ENCODE measurements at places on chromosomes 1 and 21. TPM values are rescaled to one million over a fixed set of nuclear protein-coding genes. Genes with fewer than 3 reads are reported as not detected.

Gene SPAG17
- 0.25 TPM for polyA plus RNA-seq

Gene OR2W3
- polyA plus RNA-seq: not detected

Gene KRTAP10-5
- polyA plus RNA-seq: not detected

Gene ELF3
- polyA plus RNA-seq: 0.22 TPM

Gene UBE2U
- not detected for polyA plus RNA-seq

Gene VHLL
- polyA plus RNA-seq: 1.4 TPM

Gene PFDN2
- polyA plus RNA-seq: 193 TPM

Gene STIL
- 1.5 TPM for polyA plus RNA-seq

Gene CAP1
- polyA plus RNA-seq: 162 TPM

Gene FNDC7
- not detected for polyA plus RNA-seq

Gene ASCL5
- not detected for polyA plus RNA-seq

Gene NKAIN1
- polyA plus RNA-seq: 33.4 TPM

Gene LRRC38
- not detected for polyA plus RNA-seq

Gene KCNE1
- not detected for polyA plus RNA-seq
